ENCODE measurements at places on chromosomes 7 and 10. TPM values are rescaled to one million over a fixed set of nuclear protein-coding genes. Genes with fewer than 3 reads are reported as not detected.

- DNase-seq = no peak
Observed at GRCh38 chr7:151274396-151274795, 25.9 kb upstream of the SMARCD3 start.

DNA sequence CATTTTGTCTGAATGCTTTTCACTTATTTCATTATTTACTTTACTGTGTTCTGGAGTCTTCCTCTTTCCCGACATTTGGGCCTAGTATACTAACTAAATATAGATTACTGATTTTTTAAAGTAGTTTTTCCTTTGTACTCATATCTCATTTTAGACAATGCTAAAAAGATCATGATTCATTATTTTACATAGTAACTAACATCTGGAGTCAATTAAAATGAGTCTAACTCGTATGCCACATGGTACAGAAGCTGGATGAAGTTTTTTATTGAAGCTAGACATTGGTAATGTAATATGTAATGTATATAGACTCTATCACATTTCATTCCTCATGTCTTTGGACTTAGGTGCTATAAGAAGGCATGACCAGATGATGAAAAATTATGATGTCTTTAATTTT lies 156.3 kb upstream of the HGF start:
- no peak for DNase-seq

DNA sequence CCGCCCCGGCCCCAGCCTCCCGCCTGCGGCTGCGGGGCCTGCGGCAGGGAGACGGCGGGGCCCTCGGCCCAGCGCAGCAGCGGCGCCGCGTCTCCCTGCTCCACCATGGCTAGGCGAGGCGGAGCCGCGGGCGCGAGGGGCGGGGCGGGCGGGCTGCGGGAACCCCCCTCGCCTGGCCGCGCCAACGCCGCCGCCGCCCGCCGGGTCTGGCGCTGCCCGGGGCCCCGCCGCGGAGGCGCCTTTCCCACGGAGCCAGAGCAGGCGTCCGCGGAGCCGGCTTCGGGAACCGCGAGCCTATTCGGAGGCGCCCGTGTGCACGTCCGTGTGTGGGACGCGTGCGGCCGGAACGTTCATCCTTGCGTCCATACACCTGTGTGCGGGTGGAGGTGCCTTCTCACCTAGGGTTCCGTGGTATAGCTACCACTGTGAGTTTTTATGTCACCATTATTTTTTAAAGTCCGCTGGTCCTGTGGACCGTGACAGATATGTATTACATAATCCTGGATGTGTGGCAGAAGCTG lies at the start of gene DENND11:
TSS of gene DENND11 (minus strand) at position 120 of the 521 bp plus-strand sequence. CDS start at position 107, 13 bp downstream.
- peak; percentile 47 for DNase-seq

GRCh38 chr10:1372212-1372611 lies 316.0 kb downstream of the WDR37 start:
- no peak for DNase-seq

Gene EIF3A
- total RNA-seq = 119 TPM

Gene PSD
- 10.2 TPM for total RNA-seq

DNA sequence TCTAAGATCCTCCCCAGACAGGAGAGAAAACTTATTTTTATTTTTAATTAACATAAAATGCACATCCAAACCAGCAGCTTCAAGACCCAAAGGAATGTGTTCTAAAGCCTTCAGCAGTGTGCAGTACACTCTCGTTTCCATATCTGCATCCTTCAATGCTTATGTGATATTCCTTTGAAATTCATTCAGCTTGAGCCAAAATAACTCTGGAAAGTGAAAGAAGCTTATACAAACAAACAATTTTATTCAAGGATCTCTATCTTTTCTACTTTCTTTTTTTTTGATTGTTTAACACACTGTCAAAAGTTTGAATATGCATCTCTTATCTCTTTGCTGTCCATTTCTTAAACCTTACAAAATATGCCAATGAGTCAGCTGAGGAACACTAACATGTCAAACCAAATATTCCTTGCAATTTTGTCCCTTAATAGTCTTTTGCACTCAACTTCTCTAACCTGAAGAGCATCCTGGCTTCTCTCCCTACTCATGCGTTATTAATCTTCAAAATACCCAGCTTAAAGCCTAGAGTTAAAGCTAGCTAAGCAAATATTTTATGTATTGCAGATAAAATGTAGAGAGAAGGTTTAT lies 124.3 kb downstream of the THSD7A start:
- DNase-seq = no peak

- no peak for DNase-seq
Observed at GRCh38 chr7:79227044-79227443, 226.4 kb downstream of the MAGI2 start.

DNA sequence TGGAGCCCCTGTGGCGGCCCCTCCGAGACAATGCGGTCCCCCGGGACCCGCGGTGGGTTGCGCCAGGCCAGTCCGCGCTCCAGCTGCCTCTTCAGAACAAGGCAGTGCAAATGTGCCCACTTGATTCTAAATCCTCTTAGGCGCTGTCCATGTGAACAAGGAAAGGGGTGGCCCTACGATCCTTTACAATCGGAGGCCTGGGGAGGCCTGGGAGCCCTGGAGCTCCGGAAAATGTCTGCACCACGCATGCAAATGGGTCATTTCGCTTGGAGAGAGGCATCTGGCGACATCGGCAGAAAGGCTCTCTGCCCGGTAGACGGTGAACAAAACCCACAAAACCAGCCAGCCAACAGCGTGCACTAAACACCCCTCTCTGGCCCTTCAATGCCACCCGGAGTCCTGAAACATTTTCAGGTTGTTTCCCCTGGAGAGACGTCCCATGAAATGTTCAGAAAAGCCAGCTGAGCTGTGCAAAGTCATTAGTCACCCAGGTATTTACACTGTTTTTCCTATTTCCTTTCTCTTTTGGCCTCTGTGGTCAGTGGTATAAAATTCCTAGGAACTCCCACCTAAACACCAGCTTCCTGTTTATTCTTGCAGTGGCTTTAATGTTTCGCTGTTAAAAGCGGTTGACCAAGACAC lies 102.8 kb upstream of the ZNF438 start:
- DNase-seq = no peak

GRCh38 chr10:21976739-21977138 lies 26.8 kb downstream of the DNAJC1 start:
- no peak for DNase-seq

GRCh38 chr10:110334061-110334656 lies 29.4 kb upstream of the SMNDC1 start:
- no peak for DNase-seq

Gene IGFBP1
- not detected for total RNA-seq

DNA sequence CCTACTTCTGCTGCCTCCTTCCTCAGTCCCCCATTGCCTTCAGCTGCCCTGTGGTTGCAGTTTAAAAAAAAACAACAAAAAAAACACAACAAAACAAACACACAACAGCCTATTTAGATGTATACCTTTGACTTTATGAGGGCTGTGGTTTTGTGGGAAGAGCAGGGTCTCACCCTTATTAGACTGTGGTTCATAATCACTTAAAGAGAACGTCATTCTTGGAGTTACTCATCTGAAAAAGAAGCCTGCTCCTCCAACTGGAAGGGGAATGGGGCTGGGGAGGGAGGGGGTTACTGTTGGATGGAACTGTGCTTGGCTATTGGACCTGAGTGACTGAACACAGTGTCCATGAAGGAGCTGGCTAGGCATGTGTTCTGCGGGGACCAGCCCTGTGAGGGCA lies 48.1 kb downstream of the SDK1 start:
- no peak for DNase-seq

GRCh38 chr7:17608114-17608833 lies 309.8 kb downstream of the AHR start:
- no peak for DNase-seq

Gene BMPER
- total RNA-seq = not detected

GRCh38 chr10:44724415-44725174 lies 186.5 kb upstream of the TMEM72 start:
- no peak for DNase-seq

DNA sequence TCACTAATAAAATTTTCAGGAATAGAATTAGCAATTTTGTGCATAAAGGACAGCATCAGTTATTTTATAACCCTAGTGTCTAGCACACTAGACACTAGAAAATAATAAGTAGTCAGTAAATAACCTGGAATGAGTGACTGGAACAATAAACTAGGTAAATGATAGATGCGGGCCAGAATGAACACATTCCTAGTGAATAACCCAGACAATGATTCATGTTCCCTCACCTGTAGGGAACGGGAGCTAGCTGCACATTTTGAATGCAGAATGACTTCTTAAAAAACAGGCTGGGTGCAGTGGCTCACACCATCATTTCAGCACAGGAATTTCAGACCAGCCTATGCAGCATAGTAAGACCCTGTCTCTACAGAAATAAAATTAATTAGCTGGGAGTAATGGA lies 3.2 kb upstream of the ATOH7 start:
- no peak for DNase-seq

DNA sequence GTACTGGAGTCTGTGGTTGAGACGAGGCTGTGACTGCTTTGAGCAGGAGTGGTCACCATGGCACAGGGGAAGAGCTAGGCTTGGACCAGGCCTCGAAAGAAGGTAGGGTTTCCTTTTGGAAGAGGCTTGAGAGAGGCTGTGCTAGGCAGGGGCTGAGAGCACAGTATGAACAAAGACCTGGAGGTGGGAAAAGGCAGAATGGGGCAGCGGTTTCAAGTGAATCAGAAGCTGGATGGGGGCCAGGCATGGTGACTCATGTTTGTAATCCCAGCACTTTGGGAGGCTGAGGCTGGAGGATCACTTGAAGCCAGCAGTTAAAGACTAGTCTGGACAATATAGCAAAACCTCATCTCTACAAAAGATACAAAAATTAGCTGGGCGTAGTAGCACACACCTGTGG lies 65.9 kb downstream of the CLIP2 start:
- DNase-seq = no peak

Gene TMEM273
- 15.6 TPM for total RNA-seq

Gene WDR86
- total RNA-seq = 13.3 TPM

GRCh38 chr10:128476368-128476725 lies 350.1 kb upstream of the MKI67 start:
- no peak for DNase-seq

DNA sequence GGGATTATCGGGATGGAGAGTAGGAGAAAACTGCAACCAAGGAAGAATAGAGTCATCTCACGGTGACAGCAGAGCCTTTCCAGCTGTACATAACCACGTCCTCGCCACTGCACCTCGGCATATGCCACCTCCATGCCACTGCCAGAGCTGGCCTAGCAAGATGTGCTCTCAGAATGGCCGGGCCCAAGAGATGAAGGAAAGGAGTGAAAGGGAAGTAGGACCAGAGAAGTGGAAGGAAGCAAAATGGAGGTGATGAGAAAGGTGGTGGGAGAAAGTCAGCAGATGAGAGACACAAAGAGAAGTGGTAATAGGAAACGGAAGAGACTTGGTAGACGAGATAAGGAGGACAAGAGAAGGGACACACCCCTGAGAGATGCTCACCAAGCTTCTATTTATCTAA lies 8.0 kb upstream of the CALU start:
- DNase-seq = no peak

DNA sequence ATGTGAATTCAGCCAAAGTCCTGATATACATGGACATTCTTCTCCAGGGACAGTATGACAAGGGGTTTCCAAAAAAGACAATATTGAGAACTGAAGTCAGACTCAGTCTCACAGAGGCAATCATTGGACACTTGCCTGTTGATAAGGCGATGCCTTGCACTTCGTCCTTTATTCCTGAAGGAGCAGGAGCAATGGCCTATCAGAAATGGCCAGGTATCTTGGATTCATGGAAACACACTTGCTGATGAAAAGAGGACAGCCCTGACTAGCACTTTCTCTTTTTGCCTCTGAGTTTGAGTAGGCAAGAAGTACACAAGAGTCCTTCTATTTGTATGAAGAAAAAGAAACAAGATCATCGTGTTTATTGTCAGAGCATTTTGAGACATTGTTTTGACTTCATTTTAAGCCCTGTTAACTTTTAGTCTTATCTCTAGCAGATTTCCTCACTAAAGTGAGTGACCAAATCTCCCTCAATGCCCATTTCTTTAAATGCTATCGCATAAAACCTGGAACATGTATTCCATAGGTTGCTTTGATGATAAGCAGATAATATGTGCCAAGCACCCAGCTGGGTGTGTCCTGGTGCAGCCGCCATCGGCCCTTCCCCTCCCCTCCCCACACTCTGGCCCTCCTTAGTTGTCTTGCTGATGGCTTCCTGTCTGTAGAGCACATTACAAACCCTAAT lies 26.6 kb downstream of the ST8SIA6 start:
- no peak for DNase-seq

DNA sequence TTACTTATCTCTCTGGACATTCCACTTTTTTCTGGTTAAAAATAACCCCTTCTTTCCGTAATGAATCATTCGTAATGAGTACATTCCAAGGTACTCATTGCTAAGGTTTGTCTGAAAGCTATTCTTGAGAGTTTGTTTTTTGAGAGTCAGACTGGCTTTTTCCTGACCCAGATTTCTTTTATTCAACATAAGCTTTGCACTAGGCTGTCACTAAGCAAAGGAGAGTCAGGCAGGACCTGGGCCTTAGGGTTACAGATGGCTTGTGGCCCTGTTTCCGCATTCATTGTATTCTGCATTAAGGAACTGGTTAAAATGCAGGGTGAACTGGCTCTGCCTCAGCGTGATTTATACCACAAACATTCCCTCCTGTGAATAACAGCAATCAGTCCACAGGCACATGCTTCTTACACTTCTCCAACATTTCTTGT lies 84.1 kb downstream of the POM121L12 start:
- no peak for DNase-seq

GRCh38 chr7:144910411-144910810 lies 74.6 kb upstream of the TPK1 start:
- DNase-seq = no peak

DNA sequence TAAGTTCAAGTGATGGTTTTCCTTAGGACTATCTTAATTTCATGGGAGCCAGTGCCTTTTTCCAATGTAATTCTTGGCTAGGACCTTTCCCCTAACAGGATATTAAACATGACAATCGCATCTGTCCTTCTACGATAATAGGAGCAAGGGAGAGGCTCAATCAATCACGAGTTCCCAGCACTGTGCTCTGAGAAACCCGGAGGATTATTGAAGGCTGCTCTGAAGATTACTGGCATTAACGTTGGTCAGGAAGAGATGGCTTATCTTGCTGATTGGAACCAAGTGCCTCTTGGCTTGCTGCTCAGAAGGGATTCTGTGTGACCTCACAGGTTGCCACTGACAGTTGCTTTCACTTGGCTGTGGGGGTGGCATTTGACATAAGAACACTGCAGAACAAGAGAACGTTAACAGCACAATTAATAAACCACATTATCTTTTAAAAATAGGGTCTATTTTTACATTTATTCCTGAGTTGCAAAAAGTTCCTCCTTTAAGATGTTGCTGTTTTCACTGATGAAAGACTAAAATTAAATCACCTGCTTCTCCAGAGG lies 252.1 kb upstream of the TAC1 start:
- DNase-seq = no peak

GRCh38 chr7:76149847-76150691 lies 51.6 kb upstream of the SRRM3 start:
- DNase-seq = no peak

DNA sequence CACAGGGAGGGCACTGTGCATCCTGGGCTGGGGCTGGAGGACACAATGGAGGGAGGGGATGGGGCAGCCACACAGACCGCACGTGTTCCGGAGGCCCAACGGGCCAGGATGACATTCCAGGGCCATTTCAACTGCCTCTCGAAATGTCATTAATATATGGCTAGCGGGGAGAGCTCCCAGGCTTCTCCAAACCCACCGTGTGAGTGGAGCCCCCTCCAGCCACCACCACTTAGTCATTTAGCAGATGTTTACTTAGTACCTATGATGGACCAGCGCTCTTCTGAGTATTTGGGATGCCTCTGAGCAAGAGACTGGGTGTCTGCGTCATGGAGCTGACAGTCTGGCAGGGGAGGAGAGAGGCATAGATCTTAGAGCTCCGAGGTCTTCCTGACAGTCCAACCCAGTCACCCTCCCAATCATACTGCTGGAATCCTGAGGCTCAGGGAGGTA lies 107.3 kb downstream of the ZMIZ1 start:
- no peak for DNase-seq
